ENCODE measurements at places on chromosomes 16 and 17.

- no peak for DNase-seq
Measured at GRCh38 chr17:1650731-1651558, 1.3 kb upstream of the RILP start.

DNA sequence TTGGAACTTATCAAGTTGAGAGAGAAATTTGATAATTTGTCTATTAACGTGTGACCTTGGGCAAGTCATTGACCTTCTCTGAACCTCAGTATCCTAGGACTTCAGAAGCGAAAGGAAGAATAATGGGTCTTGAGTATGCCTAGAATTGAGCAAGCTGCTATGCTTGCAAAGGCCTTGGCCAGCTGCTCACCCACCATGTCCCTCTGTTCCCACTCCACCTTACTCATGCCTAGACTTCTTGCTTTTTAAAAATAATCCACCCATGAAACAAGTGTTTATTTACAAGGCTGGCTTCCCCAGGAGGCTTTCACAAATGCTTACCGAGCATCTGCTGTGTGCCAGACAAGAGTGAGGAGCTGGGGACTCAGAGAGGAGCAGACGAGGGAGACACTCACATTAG is 590.6 kb downstream of the MAF start:
- no peak for DNase-seq

GRCh38 chr16:11257131-11257938 is 1.3 kb upstream of the SOCS1 start:
- peak; percentile 72 for DNase-seq

DNA sequence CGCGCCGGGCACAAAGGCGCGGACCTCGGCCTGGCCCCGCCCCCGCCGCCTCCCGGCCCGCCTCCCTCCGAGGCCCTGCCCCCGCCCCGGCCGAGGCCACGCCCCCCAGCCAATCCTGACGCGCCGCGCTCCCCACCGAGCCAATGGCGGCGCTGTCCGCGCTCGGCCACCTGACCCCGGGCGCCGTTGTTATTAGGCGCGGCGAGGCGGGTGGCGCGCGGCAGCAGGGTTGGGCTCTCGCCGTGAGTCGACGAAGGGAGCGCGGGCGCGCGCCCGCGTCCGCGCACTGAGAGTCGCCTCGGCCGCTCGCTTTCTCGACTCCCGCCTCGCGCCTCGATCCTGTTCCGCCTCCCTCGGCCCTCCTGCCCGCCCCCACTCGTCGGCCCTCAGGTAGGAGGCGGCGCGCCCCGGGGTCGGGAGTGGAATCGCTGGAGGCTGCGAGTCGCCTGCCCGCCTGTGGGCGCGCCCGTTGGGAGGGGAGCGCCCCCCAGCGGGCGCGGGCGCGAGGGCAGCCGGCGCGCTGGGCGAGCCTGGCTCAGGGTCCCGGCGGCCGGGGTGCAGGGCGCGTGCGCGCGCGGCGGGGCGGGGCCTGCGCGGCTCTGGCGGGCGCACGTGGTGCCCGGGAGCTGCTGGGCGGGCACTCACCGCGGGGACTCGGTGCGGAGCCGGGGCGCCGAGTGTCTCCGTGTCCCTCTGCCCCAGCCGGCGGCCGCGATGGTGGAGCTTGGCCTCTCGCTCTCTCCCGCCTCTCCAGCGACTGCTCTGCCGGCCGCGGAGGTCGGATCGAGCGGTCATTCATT is 405 bp upstream of the CBLN1 start:
- DNase-seq: peak; percentile 13

DNA sequence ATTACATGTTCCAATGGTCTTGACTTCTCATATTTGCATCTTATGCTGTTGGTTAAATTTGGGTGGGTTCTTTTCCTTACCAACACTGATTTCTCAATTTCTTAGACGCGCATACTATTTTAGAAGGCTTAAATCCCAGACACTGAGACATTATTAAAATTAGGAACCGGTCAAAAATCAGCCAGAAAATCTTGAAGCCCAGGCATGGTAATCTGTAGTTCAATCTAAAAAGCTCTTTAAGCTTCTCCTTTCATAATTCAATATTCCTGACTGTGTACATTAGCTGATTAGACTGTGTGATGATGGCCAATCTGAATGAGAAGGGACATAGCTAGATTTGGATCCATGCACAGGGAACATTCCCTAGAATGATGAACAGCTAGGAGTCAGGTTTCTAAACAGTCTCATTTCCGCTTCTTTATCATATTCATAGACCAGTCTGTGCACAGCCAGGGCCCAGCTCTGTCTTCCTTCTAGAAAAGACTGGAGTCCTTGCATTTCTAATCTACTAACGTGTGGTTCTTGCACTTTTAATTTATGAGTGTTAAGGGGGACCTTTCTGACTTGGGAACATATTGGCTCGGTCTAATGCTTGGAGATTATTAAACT is 189.3 kb downstream of the AATF start:
- no peak for DNase-seq

GRCh38 chr17:18045691-18046350 is 6.6 kb downstream of the GID4 start:
- DNase-seq: no peak

DNA sequence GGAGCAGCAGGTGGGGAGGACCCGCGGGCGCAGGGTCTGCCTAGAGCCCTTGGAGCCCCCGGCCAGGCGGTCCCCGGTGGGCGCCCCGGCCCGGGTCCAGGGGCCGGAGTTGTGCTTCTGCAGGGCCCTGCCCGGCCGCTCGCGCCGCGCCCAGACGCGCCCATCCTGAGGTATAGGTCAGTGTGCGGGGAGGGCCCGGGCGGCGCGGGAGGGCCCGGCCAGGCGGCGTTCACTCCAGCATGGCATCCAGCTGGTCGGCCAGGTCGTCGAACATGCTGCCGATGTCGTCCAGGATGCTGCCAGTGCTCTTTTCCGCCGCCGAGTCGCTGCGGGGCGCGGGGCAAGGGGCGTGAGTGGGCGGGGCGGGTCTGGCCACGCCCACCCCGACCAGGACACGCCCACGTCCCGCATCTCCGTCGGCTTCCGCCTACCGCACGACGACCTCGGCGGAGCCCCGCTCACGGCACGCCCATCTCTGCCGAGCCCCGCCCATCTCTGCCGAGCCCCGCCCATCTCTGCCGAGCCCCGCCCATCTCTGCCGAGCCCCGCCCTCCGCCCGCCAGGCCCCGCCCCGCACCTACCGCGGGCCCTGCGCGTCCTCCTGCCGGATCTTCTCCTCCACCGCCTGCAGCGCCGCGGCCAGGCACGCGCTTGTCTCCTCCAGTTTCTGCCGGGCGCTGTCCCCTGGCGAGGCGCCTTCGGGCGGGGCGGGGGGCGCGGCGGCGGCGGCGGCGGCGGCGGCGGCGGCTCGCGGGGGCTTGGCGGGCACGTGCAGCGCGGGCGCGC is 17.9 kb downstream of the CASKIN1 start:
- DNase-seq: peak; percentile 51

DNA sequence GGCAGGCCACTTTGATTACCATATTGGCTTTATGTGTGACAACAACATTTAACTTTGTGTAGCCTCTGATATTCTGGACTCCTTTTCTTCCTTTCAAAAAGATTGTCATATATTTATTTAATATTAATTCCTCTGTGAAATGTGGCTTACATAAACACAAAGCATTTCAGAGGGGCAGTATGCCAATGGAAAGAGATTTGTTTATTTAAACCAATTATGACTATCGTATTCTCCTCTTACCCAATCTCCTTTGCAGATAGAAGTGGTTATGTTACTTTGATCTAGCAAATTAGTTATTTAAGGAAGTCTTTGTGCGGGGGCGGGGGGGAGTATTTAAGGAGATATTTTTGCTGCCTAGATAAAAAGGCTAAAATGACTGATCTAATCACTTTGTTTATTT is 573.7 kb upstream of the KIF2B start:
- DNase-seq: no peak

GRCh38 chr16:65660390-65660789 is 538.5 kb upstream of the CDH11 start:
- no peak for DNase-seq

DNA sequence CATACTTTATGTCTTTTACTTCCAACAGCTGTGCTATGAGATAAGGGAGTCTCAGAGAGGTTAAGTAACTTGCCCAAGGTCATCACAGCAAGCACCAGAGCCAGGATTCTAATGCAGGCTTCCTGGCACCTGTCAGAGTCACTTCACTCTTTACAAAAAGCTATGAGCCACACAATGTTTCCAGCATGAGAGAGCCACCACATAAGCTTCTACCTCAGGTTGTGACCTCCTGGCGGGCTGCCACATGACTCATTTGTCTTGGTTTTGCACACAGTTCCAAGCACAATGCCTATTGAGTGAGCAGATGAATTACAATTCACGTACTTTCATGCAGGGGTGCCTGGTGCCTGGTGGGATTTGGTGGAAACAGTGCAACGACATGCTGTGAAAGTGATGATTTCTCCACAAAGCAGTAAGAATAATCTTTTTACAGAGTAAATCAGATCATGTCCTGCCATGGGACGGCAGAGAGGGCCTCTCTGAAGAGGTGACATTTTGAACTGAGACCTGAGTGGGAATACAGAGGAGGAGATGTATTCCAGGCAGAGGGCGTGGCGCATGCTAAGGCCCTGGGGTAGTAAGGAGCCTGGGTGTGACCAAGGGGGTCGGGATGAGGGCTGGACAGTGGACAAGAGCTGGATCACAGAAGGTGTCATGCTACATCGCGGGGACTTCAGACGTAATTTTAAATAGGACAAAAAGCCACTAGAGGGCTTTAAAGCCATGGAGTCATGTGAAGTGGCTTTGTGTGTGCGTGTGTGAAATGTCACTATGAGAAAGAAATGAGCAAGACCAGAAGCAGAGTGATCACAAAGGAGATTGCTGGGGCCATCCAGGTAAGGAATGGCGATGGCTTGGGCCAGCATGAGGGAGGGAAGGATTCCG is 53.4 kb downstream of the CACNG3 start:
- DNase-seq: no peak

- no peak for DNase-seq
Measured at GRCh38 chr17:34178092-34178491, 77.0 kb upstream of the CCL2 start.

GRCh38 chr16:88170528-88170991 is 212.2 kb upstream of the ZNF469 start:
- peak; percentile 2 for DNase-seq

- DNase-seq: peak; percentile 84
Measured at GRCh38 chr17:2050300-2051060, 4.4 kb upstream of the HIC1 start.

DNA sequence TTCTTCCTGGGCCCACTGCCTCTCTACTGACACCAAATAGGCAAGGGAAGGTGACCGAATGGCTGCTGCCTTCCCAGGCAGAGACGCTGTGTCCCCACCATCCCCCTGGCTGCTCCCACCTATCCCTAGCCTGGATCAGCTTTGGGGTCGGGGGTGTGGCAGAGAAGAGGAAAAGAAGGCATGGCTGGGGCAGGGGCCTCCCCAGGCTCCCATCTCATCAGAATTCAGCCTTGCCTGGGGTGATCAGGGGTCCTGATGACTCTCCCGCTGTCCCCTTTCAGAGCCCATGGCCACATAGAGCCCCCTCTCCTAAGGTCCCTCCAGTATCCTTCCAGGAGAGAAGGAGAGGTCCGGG is 665 bp downstream of the PLXDC1 start:
- no peak for DNase-seq

GRCh38 chr17:56176091-56176490 is 22.8 kb downstream of the ANKFN1 start:
- DNase-seq: no peak

GRCh38 chr17:34236281-34236892 is 18.7 kb upstream of the CCL2 start:
- no peak for DNase-seq

- DNase-seq: no peak
Measured at GRCh38 chr16:65509172-65509571, 387.3 kb upstream of the CDH11 start.
